ENCODE measurements at places on chromosomes 7 and 10.

GRCh38 chr10:133528296-133528844 lies 1.2 kb downstream of the CYP2E1 start:
- no peak for DNase-seq

- no peak for DNase-seq
Measured at GRCh38 chr7:130721486-130722277, 12.3 kb downstream of the KLF14 start.

GRCh38 chr10:23877791-23878320 lies 331.1 kb upstream of the KIAA1217 start:
- DNase-seq = no peak

DNA sequence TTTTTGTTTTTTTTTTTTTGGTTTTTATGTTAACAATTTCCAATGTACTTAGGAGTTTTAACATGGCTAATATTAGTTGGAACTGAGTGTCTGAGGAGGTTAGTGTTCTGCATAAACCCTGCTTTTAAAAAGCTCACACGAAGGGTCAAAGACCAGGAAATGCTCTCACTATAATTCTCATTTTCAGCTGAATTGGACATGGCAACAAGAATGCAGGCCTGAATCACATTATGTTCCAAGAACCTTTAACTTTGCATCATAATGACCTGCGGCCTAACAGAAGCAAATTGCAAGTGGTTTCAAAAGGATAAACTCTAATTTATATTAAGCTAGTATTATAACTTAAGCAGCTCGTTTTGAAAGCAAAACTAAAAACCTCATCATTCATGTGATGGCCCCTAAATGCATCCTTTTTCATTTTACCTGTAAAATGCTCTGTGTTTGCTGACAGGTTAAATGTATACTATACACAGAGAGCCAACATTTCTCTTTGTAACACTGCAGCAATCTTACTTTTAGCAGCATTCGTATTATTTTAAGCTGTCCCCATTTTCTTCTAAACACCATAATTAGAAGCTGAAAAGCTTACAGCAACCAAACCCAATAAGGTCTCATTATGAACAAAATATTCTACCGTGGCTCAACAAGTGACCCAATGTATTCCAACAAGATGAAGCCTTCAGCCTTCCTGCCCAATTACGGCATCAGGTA lies 242.8 kb upstream of the SP4 start:
- DNase-seq = no peak

GRCh38 chr7:101630591-101630990 lies 1.5 kb upstream of the MYL10 start:
- DNase-seq = no peak

GRCh38 chr10:23342213-23342884 lies 2.2 kb downstream of the C10orf67 start:
- DNase-seq = no peak

GRCh38 chr7:54145716-54146115 lies 396.5 kb upstream of the VSTM2A start:
- DNase-seq = no peak
